ENCODE measurements at places on chromosomes 2 and 18.

DNA sequence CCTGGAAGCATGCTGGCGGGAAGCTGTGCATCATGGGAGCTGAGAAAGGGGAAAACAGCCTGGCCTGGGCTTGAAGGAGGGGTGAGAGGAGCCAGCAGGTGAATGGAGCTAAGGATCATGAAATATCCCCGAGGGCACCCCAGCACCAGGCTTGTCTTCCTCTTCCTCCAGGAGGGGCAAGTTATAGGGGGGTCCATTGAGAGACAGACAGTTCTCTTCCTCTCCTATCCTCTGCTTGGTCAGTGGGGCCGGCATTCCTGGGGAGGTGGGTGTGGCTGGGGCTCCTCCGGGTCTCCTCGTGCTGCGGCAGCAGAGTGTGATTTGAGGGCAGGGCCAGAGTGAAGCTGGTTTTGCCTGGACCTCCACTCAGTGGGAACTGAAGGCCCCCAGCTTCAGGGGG, 78.9 kb downstream of the LIPG start:
- DNase-seq, result peak; percentile 3

DNA sequence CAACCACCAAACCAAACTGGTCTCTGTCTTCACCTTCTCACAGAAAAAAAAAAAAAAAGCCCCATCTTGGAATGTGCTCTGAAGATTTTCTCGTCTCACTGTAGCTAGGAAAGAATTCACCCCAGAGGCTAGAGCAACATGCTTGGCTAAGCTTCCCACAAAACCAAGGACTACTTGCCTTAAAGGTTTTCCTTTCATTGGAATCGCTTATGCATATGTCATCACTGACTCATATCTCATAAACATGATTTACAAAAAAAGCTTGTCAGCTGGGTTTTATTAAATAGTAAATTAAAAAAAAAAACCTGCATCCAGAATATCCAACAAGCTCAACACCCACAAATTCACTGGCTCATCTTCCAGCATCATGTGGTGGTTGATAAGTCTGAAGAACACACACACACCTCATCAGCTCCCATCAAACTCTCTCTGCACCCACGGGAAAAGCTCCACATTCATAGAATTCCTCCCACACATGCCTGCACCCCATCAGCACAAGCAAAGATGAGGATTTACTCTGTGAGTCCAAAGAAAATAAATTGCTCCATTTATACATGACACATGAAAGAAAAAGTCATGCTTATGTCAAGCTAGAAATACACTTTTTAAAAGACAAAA, 182.0 kb upstream of the TRIB2 start:
- DNase-seq, result no peak

- no peak for DNase-seq
Measured at GRCh38 chr2:104606056-104606455, 247.9 kb upstream of the POU3F3 start.

DNA sequence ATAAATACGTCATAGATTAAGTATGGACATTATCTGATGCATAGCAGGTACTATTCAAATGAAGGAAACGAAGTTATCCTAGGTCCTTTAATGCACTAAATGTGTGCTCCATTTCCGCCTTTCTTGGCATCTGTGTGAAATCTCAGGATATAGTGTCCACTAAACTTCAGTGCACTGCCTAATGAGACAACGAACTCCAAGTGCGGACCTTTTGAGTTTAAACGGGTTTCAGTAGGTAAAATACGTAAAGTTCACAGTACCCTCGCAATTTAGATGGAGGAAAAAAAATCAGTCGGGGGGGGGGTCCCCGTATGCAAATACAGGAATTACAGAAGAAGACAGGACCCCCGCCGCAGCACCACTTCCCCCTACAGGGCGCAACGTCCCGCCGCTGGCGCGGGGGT, 729 bp upstream of the REL start:
- no peak for DNase-seq

DNA sequence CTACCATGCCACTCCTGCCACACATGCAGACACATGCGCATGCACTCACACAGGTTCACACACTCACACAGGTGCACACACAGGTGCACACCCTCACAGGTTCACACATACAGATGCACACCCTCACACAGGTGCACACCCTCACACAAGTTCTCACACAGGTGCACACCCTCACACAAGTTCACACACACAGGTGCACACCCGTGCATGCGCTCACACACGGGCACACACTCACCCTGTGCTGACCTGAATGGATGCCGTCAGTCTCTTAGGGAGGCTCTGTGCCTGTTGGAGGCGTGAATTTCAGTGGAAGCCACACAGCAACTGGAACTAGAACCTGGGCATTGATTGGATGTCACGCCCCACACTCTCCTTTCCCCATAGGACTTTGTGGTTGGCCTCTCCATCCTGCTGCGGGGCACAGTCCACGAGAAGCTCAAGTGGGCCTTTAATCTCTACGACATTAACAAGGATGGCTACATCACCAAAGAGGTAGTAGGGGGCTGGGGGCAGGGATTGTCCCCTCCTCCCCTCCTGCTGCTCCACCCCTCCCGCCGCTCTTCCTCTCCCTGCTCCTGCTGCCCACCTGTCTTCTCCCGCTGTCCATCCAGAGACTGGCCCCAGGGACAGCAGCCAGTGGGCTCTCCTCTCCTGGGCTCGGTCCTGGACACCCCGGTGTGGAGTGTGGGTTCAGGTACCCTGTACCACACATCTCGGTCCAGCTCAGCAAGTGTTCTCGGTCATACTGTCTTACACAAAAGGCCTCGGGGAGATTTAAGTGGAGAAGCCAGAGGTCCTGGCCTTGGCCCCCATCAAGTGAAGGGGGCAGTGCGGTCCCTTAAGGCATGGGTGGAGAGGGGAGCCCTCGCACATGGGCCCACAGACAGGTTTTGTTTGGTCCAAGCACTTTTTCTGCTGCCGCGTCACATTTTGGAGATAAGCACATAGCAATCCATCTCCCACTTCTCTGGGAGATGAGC, 21.0 kb upstream of the FAHD2A start:
- no peak for DNase-seq

- no peak for DNase-seq
Measured at GRCh38 chr2:160087854-160088745, 25.7 kb upstream of the PLA2R1 start.

DNA sequence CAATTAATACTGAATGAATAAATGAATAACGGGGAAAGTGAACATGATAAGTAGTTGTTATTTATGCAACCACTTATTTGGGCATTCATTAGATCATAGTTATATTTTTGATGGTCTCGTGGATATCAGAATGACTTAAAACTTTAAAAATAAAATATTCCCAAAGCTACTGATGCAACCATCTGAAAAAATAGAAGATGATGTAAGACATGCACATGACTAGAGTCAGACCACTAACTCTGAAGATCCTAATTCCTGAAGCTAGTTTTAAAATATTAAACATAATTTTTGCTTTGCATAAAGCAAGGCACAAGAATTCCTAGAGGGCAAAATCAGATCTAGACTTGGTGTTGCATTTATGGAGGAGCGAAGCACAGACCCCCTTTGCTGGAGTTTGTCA, 616.1 kb downstream of the IRS1 start:
- DNase-seq, result no peak

DNA sequence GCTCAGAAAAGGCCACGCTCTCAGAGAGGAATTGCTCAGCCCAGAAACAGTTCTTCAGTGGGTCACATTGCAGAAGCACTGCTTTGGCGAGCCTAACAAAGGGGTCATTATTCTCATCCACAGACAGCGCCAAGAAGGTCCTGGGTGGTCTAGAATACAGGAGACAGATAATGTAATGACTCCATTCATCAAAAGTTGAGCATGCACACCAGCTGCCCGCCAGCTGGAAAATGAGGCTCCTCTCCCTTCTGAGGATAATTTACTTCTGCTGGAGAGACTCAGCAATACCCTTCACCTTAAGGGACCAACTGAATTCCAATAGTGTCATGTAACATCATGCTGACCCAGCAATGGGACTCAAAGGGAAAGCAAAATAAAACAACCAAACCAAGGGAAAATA, 79.9 kb downstream of the TRIB2 start:
- peak; percentile 37 for DNase-seq

- no peak for DNase-seq
Measured at GRCh38 chr2:59567151-59567550, 986.3 kb downstream of the BCL11A start.

- DNase-seq, result no peak
Measured at GRCh38 chr2:233142355-233142897, 82.3 kb downstream of the INPP5D start.

- DNase-seq, result no peak
Measured at GRCh38 chr2:38966678-38967077, 77.0 kb downstream of the ARHGEF33 start.

DNA sequence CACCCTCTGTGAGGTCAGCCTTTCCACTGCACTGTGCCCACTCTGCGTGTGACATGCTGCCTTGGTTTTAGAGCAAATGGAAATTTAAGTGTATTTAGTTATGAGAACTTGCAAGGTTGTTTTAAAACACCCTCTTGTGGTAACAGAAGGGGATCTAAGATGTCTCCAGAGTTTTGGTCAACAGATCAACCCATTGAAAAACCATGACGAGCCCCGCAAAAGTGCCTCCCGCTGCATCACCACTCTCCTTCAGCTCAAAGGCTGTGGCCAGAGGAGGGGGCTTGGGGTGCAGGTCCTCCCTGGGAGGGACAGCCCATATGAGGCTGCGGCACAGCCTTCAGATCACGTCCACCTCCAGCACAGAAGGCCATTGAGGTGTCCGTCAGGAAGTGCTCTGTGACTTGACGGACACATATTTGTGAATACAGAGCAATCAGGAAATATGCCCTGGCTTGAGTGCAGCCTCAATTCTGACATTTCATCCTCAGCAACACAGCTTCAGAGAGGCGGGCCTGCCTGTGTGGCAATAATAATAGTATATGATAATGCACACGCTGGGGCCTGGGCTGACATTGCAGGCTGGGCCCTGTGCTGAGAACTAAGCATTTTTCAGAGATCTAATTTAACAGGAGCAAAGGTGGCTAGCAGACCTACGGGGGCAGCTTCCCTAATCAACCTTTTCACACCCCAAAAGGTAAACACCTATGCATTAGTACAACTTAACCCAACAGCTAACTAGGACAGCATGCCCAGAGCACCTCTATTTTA, 213.9 kb downstream of the ANAPC1 start:
- DNase-seq, result no peak

- no peak for DNase-seq
Measured at GRCh38 chr2:63124850-63125249, 74.2 kb downstream of the OTX1 start.

- peak; percentile 7 for DNase-seq
Measured at GRCh38 chr2:154402213-154402612, 296.3 kb upstream of the KCNJ3 start.

DNA sequence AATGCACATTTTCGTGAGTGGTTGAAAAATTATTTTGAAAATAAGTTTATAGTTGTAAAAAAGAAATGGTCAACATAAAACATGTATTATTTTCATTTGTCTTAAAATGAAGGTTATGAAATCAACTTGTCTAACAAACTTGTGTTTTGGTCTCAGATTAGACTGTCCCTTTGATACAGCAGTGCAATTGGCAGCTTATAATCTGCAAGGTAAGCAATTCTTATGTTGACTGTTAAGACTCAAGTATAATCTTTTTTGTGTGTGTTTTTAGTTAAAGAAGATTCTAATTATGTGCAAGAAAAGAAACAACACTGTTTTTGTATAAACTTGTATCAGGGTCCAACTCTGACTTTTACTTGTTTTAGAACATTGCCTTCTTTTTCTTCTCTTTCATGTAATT, 62.7 kb downstream of the EPB41L5 start:
- DNase-seq, result no peak

DNA sequence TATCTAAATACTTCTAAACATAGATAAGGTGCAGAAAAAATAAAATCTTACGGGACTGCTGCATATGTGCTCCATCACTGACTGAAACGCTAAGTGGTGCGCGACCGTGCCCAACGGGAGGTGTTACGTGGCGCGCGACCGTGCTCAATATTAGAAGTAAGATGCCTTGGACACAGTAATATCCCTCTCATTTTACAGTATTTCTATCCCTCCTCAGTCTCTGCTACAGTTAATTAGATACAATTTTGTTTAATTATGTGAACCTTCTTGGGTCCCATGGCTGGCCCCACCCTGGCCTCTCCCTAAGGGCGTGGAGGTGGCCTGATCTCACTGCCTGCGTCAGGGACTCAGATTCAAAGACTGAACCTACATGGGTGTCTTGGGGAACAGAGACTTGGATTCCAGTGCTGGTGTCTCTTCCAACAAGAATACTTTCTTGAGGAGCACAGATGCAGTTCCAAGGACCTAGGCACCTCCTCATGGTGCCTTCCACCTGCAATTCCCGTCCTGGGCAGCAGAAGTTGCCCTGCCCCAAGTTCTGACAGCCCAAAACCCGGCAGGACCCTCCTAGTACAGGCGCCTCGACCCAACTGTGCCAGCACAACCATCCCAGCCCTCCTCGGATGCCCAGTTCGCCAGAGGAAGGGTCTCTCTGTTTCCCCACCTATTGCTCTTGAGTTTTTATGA, 59.2 kb downstream of the PARD6G start:
- DNase-seq, result no peak

GRCh38 chr2:132415915-132416722, 486 bp upstream of the GPR39 start:
- peak; percentile 90 for DNase-seq

Measured in right kidney (tissue), 9 donors.